ENCODE measurements at places on chromosomes 6 and 20.

DNA sequence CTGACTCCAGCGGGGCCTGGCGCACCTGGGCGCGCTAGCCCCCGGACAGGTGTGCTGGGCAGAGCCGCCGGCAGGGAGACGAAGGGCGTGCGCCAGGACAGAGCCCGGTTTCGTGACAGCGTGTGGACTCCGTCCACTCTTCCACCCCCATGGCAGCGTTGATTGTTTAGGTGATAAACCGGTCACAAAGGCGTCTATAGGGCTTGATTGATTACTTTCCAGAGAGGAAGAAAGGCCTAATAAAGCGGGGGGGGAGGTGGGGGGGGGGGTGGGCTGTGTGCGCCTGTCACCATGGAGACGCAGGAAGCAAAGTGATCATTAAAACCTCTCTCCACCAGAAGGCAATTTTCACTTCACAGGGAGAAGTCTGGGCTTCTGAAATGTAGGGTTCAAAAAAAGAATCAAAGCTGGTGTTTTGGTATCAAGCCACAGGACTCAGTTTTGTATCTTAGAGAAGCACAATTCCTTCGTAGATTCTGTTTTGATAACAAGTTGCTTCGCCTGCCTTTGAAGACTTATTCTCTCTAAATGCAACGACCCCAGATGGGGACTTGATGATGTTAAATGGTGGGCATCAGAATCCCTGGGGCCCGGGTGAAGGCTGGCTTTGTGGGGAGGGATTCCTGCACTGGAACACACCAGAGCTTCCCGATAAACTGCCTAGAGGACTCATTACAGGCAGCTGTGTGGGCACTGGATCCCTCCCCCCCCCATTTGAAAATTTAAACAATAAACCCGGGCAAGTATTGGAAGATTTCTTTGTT lies 1.4 kb downstream of the PHACTR3 start:
- no peak for DNase-seq

DNA sequence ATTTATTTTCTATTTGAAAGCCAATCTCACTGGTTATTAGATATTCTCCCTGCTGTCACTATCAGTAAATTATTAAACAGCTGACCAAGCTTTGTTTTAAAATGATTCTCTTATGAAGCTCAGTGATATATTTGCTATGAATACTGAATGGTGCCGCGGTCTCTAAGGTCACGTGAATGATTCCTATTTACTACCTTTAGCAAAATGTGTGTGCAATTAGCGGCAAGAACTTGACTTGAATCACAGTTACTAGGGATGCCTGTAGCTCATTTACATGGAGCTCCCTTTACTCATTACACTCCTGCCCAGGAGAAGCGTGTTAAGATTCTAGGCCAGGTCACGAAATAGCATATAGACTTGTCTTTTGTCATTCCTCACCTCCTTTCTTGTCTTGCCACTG lies 12.4 kb upstream of the PTPRT start:
- DNase-seq: no peak

DNA sequence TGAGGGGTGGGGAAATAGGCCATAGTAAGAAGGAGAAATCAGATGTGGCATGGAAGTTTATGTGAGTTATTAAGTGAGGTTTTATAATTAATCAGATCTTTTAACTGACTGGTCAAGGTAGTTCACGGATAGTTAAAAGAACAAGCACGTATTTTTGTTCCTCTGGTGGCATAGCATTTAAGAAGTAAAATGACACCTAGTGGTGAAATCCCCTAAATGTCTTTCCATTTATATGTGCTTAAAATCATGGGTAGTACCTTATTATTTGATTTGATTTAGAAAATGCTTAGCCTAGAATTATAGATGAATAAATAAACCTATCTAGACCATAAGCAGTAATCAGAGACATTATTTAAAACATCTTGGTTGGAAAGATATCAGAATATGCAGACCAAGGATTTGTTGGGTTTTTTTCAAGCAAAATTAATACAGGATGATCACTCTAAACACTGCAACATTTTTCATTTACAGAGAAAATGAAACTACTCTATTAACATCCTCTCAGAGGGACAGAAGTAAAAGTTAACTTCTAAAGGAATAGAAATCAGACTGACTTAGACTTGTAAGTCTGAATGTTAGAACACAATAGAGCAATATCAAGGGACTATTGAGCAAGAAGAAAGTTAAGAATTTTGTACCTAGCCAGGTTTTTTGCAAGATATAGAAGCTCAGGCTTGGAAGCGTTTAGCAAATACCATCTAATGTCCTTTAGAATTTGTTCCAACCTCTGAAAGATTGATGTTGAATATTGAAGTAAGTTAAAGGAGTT lies 81.1 kb downstream of the STXBP5 start:
- peak; percentile 19 for DNase-seq

DNA sequence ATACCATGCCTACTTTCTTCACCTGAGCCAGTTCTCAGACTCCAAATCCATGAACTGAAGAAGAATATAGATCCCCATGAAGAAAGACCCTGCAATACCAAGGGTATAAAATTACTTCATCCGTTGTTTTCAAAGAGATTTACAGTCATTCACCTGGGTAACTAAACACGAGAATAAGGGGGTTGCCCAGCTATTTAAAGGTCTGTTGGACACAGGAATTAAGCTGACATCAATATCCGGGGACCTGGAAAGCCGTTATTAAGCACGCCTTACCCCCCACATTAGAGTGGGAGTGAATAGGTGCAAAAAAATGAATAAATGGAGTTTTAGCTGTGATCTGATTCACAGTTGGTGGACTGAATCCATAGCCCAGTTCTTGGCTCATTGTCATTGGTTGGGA lies 28.9 kb downstream of the CLVS2 start:
- no peak for DNase-seq

DNA sequence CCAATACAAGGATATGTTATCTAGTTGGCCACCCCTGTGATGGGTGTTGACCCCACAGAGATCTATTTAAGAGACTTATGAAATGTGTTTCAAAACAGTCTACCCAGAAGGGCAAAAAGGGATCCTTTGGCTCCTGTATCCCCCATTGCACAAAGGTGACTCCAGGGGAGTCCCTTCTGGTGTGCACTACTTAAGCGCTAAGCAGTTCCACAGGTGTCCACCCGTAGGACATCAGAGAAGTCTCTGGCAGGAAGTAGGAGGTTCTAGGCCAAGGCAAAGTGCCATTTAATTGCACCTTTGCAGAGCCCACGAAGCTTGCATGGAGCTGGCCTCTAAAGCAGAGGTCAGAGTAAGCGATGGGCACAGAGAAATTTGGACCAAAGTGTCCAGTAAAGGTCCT lies 147.7 kb downstream of the MRPL14 start:
- peak; percentile 12 for DNase-seq

DNA sequence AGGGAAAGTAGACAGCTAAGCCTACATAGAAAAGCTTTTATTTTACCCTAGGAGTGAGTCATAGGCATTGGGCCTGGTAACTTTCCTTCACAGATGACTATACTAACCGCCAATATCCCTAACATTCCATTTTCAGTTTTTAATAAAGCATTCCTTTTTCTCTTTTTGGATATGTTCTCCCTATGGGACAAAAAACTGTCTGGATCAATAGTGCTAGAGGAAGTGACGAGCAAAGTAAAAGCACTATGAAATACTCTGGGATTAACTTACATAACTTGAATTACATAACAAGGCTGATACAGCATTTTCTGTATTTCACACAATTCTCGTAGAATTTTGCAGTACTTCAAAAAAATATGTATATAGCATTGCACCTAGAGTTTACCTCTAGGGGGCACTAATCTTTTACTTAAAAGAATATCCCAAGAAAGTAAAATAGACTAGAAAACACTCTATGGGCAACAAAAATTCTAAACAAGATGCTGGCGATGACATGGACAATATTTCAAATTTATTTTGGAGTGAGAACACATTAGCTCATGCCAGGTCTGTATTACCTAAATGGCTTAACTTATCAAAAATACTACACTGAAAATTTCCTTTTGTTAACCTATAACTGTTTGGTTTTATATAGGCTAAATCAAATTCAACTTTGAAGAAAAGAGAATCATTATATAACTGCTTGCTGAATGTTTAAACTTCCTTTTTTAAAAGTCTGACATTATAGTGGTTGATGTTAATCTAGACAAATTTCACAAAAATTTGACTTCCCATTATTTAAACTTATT lies 66.3 kb upstream of the DST start:
- DNase-seq: peak; percentile 20

GRCh38 chr6:138620630-138621029 lies 121.3 kb upstream of the NHSL1 start:
- no peak for DNase-seq

DNA sequence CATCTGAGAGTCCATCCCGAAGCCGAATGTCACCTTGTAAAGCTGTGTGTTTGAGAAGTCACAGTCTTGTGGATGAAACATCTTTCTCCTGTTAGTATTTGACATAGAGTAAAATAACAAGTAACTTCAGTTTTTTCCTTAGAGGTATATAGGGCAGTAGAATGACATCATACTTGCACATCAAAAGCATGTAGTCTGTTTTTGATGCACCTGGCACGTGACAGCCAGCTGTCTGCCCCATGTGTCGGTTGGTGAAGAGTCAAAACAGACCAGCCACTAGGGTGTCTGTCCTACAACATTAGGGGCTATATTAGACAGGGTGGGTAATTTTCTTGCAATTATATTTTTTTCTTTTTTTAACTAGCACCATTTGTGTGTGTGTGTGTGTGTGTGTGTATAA lies 70.2 kb downstream of the SNX9 start:
- no peak for DNase-seq

- no peak for DNase-seq
These were observed 2.5 kb downstream of the ATRN start for GRCh38 chr20:3473324-3473723.

- DNase-seq: no peak
These were observed 154.8 kb downstream of the PDSS2 start for GRCh38 chr6:107304421-107305025.

DNA sequence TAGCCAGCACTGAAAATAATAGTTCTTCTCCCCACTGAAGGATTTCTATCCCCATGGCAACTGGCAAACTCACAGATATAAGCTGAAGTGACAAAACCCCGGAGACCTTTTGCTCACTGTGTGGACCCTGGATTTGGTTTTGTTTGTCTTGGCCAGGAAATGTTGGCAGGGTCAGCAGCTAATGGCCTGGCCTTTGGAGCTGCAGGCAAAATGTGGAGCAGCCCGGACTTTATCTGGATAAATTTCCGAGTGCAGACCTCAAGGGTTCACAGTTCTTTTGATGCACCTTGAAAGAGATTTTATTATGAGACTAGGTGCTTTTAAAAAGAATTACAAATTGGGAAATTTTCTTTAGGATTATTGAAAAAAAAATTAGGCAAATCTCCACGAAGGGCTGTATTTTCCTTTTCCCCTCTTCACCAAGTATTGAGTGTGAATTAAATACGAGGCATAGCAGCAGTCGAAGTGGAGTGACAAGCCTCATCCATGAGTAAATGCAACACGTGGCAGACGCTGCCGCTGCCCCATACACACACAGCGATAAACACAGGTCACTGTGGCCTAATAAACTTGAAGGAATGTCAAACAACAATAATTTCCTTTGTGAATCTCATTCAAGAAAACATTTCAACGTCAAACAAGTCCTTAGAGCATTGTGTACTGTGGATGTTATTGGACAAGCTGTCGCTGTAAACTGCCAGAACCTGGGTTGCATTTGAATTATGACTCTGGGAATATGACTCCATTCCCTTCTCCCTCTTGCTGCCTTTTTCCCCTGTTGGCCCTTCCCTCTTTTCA lies 35.1 kb upstream of the CCN6 start:
- peak; percentile 16 for DNase-seq

DNA sequence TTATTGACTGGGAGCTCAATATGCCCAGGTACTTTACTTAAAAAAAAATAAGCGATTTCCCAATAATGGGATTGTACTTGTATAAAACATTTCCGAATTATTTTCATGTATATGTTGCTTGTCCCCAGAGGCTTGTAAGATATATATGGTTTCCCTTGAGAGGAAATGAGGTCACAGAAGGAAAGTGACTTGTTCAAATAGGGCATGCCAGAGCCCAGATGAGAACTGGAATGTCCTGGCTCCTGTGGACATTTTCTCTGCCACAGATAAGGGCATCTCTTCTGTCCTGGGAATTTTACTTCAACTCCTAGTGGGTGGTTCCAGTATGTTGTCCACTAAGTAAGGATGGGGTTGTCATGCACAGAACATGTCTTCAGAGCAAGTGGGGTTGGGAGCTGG lies 63.0 kb downstream of the LYRM2 start:
- no peak for DNase-seq

- DNase-seq: no peak
These were observed 15.4 kb upstream of the IER3 start for GRCh38 chr6:30759575-30760239.

DNA sequence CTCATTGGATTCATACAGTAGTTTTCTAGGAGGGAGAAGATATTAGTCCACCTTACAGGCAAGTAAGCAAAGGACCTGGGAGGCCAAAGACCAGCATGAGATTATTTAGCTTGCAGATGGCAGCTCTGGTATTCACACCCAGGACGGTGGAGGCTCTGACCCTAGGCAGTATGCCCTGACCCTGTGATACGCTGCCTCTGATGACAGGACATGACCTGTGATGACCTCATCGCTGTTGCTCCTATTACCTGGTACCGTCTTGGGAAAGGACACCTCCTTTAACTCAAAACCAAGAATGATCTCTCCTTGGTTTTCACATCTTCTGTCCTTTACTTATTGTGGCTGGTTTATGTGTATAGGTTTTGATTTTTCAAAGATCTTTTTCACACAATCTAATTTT lies 298.6 kb downstream of the CLIC5 start:
- no peak for DNase-seq

DNA sequence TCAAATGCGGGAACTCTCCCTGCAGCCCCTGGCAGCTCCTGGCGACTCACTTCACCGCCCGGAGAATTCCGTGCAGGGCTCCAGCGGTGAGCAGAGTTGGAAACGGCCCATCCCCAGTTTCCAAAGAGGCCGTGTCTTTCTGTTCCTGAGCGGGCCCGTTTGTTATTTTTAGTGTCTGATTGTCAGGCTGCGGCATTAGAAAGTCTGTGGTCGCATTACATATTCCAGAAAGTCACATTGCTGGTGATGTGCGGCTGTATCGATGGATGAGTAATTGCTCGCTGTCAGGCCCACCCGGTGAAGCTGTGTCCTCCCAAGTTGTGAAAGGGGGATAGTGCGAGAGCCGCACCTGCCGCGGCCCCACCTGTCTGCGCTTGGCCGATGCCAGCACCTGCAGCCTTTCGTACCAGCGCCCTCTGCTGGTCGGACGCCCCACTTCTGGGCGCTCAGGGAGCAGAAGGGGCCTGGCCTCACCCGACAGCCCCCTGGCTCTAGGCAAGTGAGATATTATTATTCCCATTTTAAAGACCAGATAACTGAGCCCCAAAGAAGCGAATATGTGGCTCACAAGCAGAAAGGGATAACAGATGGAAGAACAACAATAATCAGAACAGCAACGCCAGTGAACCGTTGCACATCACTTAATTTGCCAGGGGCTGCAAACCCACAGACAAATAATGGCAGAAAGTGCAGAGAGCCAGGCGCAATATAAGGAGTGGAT lies 244.9 kb downstream of the TSHZ2 start:
- peak; percentile 58 for DNase-seq

All from NCI-H1092 treated with DMSO at 0.1 percent for 48 hours (cell line).